Amniotic epithelial cell (primary cell): ENCODE measurements at places on chromosomes 7 and 10.

DNA sequence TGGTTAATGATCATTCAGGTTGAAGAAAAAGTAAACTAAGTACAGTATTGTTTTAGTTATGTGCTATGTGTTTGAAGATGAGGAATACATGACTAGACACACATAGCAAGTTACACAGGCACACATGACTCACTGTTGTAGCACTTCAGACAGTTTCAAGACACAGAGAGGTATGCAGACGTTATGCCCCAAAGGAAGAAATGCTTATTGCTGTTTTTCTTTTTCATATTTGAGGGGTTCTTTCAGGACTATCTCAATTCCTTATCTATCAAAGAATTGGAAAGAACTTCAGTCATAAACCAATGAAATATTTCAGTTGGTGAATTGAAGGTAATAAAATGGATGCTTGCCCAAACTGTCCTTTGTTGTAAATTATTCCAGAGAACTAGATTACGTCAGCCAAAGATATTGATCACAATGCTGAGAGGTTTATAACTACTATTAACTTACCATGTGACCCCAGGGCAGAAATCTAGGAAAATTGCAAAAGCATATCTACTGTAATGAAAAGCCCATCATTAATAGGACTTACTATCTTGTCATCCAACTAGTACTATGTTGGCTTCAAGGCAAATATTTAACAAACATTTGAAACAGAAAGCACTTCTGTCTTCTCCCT is 61.2 kb upstream of the CAPZA2 start:
- DNase-seq, result peak; percentile 76

DNA sequence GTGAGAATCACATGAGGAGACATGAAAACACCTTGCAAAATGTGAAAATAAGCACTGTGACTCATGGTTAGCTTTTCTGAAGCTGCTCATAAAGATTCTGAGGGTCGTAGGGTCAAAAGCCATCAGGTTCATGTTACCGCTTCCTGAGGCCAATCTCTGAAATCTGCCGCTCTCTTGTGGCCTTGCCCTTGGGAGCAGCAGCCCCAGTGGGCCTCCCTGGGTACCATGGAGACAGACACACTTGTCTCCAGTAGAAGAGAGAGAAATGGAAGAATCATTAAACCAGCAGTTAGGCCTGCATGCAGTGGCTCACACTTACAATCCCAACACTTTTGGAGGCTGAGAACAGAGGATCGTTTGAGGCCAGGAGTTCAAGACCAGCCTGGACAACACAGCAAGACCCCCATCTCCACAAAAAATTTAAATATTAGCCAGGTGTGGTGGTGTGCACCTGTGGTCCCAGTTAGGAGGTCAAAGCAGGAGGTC is 42.8 kb downstream of the NIPSNAP2 start:
- peak; percentile 57 for DNase-seq

GRCh38 chr10:5443429-5443828 is 31.1 kb downstream of the NET1 start:
- DNase-seq, result no peak

DNA sequence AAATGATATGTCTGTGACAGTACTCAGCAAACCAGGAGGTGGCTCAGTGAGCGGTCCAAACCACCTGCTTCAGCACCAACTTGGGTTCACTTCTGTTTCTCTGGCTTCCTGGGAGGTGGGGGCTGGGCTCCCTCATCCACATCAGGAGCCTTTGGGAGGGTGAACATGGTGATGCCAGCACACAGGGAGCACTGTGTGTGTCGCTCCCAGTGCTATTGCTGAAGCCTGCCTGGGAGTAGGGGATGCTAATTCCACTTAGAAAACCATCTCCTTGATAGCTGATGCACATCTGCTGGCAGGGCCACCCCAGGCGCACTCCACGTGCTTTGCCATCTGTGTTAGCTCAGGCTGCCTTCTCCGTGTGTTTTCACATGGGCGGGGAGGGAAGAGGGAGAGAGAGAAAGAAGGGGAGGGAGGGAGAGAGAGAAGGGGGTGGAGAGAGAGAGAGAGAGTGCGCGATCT is 58.0 kb downstream of the RAMP3 start:
- no peak for DNase-seq

DNA sequence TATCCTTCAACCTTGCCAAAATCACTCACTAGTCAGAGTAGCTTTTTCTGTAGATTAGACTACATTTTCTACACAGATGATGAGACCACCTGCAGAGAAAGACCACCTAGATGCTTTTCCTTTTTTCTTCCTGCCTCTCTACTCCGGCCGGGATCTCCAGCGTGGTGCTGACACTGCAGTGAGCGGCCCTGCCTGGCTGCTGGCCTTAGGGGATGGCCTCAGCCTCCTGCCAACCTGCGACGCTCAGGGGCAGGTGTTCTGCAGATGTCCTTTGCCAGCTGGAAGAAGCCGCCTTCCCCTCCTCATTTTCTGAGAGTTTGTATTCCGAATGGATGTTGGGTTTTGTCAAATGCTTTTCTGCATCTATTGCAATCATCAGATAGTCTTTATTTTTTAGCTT is 43.5 kb upstream of the NKX6-2 start:
- no peak for DNase-seq

- no peak for DNase-seq
These were observed 9.4 kb downstream of the SLC25A13 start for GRCh38 chr7:96312502-96312901.

DNA sequence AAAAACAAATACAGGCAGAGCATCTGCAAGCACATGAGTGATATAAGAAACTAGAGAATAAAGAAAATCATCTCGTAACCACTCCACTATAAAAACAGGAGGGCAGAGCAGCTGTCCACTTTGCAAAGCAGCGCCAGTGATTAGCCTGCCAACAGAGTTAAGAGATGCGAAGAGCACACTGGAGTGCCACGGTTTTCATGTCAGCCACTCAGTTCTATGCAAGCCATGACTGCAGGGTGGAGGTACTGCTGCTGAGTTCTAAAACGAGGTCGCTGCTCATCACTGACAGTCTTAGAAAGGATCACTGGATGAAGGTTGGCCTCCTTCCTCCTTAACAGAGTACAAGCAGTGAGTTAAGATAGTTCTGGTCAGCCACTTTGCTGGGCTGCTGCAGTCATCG is 58.5 kb downstream of the FGFR2 start:
- no peak for DNase-seq

- DNase-seq, result no peak
These were observed 38.1 kb downstream of the KIAA1549 start for GRCh38 chr7:138943061-138943460.
